ENCODE measurements at places on chromosomes 4 and X. TPM values are rescaled to one million over a fixed set of nuclear protein-coding genes. Genes with fewer than 3 reads are reported as not detected.

The ARHGAP36 gene
- not detected for total RNA-seq

The FAM50A gene
- 49.4 TPM for total RNA-seq

The ZNF182 gene
- 3.4 TPM for total RNA-seq

The RNF128 gene
- total RNA-seq, result 0.09 TPM

The ARMCX1 gene
- total RNA-seq, result 75.8 TPM

The ABCE1 gene
- 144 TPM for total RNA-seq

The KLB gene
- total RNA-seq, result under 0.01 TPM

The SRPK3 gene
- 0.43 TPM for total RNA-seq

The GUCY1A1 gene
- 163 TPM for total RNA-seq

The XAGE1A gene
- not detected for total RNA-seq

The S100G gene
- not detected for total RNA-seq

The PLAC1 gene
- total RNA-seq, result not detected

The PHOX2B gene
- total RNA-seq, result not detected

The LANCL3 gene
- total RNA-seq, result 0.43 TPM

The RAB40A gene
- under 0.01 TPM for total RNA-seq

The CCSER1 gene
- total RNA-seq, result 0.11 TPM

The ARMCX4 gene
- total RNA-seq, result 3.9 TPM

The ADRA2C gene
- under 0.01 TPM for total RNA-seq

The CDX4 gene
- not detected for total RNA-seq

The IL2RG gene
- total RNA-seq, result not detected

The REPS2 gene
- total RNA-seq, result 9.7 TPM

The SPATA18 gene
- total RNA-seq, result 1.3 TPM

The LONRF3 gene
- 37.7 TPM for total RNA-seq

The CSAG3 gene
- total RNA-seq, result not detected

The DGKK gene
- not detected for total RNA-seq

The FAT1 gene
- 1.6 TPM for total RNA-seq

The PPP1R2C gene
- not detected for total RNA-seq

The UBA1 gene
- 79.4 TPM for total RNA-seq

The HS3ST1 gene
- total RNA-seq, result 2.8 TPM

The FOXR2 gene
- not detected for total RNA-seq

The GAGE13 gene
- total RNA-seq, result not detected

The TCP11X2 gene
- total RNA-seq, result not detected

The RENBP gene
- 44.2 TPM for total RNA-seq

The MID2 gene
- 32.5 TPM for total RNA-seq

The C1QTNF7 gene
- not detected for total RNA-seq

The AGTR2 gene
- total RNA-seq, result not detected

The FAM53A gene
- total RNA-seq, result 0.65 TPM

The ESX1 gene
- total RNA-seq, result 0.17 TPM

The ADH1B gene
- not detected for total RNA-seq
